ENCODE measurements at places on chromosomes 5 and 9.

DNA sequence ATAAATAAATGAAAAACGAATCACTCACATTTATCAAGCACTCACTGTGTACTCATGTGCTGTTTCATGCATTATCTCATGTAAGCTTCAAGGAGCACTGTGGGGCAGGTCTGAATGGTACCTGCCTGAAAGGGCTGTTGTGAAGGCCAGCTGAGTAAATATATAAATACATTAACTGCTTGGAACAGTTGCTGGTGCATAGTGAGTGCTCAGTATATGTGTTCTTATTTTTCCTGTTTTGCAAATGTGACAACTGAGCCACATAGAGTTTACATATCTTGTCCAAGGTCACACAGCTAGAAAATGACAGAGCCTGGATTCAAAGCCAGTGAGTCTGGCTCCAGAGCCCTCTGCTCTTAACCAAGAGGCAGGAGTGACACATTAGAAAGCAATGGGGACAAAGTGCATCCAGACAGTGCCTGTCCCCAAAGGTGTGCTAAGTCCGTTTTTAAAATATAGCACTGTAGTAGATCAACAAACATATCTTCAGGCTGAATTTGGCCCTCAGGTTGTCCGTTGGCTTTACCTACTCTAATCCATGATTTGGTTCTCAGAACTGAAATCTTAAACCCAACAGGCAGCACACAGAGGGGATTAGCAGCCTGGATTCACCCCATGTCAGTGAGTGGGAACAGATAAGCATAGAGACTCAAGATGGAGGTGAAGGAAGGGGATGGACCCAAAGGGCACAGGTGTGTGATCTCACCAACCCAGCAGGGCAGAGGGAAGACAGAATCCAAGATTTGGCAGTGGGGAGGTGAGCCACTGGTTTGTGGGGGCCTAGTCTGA, 70.8 kb downstream of the WWC1 start:
- peak; percentile 30 for DNase-seq

GRCh38 chr5:79753877-79754645, 64.4 kb downstream of the CMYA5 start:
- DNase-seq, result no peak

GRCh38 chr5:106481374-106481773, 1189.4 kb downstream of the EFNA5 start:
- DNase-seq, result no peak

DNA sequence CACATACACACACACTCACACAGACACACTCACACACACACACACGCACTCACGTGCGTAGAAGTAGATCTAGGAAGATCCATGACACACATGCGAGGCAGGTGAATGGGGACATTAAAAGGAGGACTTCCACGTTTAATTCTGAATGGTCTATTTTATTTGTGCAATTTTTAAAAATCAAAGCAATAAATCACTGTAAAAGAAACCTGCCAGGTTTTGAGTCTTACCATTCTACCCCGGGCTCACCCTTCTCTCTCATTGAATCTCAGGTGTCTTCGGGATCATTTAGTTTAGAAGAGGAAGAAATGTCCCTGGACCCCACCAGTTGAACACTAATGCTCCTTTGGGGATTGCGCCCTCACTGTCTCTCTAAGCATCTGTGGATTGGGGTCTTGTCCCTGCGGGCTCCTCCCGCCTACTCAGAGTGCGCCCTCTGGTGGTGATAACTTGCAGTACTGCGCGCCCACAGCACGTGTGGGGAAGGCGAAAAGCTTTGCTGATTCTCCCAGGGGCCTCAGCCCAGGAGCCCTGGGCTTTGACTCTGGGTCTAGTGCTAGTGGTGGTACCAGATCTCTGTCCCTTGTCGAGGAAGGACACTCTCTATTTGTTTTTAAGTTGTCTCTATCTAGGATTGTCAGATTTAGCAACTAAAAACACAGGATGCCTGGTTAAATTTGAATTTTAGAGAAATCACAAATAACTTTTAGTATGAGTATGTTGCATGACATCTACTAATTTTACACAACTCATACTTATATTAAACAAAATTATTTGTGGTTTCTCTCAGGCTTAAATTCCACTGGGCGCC, 34.8 kb downstream of the BOD1 start:
- DNase-seq, result peak; percentile 77

DNA sequence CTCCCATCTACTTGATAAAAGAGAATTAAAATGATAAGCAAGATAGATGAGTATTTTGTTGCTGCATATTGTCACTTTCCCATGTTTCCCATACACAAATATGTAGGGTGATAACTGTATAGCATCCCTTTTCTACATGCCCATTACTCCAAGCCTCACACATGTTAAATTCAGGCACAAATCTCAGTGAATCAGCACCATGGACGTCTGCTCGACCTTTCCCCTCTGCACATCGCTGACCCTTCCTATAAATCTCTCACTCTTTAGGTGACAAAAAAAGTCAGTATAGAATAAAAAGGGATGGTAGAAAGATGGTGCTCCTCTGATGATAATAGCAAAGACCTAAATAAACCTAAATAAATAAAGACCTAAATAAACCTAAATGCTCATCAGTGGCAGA, 1097.7 kb upstream of the C9orf72 start:
- no peak for DNase-seq

DNA sequence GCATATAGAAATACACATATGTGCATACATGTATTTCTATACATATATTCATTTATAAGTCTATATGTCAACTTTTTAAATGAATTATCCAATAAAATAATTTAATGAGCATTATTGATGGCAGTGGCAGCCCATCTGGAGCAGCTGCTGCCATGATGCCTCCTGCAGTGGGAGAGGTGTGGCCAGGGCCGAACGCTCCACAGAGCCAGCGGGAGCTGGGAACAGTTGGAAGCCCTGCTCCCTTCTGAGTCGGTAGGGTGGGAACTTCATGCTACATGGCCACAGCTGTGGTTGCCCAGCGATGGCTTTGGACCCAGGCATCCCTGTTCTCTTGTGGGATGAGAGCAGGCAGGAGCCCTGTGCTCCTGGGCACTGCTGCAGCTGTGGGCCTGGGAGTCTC, 812.4 kb upstream of the CTNND2 start:
- no peak for DNase-seq

- DNase-seq, result no peak
Observed at GRCh38 chr9:20507431-20507830, 114.9 kb downstream of the MLLT3 start.

GRCh38 chr5:99715921-99716320, 787.1 kb upstream of the CHD1 start:
- no peak for DNase-seq

- DNase-seq, result no peak
Observed at GRCh38 chr9:5951686-5952211, 61.1 kb downstream of the MLANA start.

- DNase-seq, result no peak
Observed at GRCh38 chr9:97706246-97706645, 9.1 kb upstream of the XPA start.

GRCh38 chr9:92633614-92634278, 36.2 kb downstream of the IPPK start:
- DNase-seq, result no peak
